Activated CD8-positive, alpha-beta memory T cell treated with anti-CD3 and anti-CD28 coated beads for 1 hour (primary cell): ENCODE measurements at places on chromosomes 2 and 18.

DNA sequence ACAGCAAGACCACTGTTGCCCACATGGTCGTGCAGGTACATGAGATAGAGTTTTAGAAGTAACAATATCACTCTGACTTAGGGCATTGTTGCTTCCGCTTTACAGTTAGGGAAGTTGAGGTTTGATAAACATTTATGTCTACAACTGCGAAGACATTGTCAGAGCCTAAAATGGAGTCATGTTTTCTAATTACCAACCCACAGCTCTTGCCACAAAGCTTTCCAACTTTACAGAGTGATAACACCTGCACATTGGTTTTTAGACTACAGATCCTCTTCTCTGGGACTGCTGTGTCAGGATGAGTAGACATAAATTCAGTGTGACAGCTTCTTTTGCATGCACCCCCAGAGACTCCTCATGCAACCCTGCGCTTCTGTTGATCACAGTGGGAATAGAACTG, 119.0 kb downstream of the FEZ2 start:
- no peak for DNase-seq

- no peak for DNase-seq
Measured at GRCh38 chr18:48314690-48315089, 94.5 kb downstream of the ZBTB7C start.

- DNase-seq, result no peak
Measured at GRCh38 chr2:223048519-223048918, 3.5 kb upstream of the KCNE4 start.

DNA sequence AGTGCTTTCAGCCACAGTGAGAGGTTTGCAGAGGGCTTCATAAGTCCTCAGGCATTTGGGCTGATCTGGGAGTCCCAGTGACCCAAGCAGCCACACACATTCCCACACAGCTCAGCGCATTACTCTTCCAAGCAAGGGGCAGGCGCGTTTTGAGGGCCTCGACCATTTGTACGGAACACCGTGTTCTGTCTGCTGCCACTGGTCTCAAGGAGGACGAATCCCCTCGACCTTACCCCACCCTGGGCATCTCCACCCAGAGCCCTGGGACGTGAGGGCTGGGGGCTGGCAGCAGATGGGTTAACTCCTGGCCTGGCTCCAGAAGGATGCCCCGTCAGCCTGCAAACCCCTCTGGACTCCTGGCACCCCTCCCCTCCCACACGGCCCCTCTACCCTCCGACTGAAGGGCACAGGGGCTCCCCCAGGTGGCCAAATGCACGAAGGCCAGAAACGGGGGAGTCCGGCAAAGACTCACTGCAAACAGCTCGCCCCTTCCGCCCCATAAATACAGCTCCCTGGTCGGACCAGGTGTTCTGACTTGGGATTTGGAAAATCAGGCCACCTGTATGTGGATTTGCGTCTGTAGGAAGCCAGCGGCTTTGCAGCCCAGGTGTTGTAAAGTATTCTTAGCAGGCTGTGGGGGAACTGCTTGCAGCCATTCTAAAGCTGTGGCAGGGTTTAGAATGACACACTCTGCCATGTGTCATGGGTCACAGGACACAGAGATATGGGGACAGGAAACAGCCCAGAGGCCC, 33.6 kb upstream of the PTMA start:
- DNase-seq, result peak; percentile 35

DNA sequence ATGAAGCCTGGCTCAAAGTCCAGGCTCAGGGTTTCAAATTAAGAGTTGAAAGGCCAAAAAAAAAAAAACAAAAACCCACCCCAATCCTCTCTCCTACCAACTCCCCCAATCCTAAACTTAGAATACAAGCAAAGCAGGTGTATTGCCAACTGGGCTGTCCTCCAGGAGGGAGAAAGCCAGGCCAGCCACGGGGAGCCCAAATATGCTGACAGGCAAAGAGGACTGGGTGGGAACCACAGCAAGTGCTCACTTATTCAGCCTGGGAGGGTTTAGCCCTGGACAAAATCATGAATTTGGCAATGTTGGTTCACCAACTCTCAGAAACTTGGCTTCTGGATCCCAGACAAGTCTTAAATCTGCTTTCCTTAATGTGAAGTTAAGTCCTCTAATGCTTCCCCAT, 36.5 kb downstream of the GKN2 start:
- no peak for DNase-seq

GRCh38 chr18:23950644-23951043, 63.9 kb upstream of the TTC39C start:
- DNase-seq, result no peak

- DNase-seq, result no peak
Measured at GRCh38 chr2:20877960-20878359, 55.1 kb upstream of the LDAH start.

- no peak for DNase-seq
Measured at GRCh38 chr18:47422524-47422923, 171.1 kb upstream of the SKOR2 start.
